Stimulated activated CD8-positive, alpha-beta memory T cell treated with anti-CD3 and anti-CD28 coated beads, Interleukin-7, amount 100 ng/mL, for 1 hour (primary cell): ENCODE measurements at places on chromosomes 1 and 21.

DNA sequence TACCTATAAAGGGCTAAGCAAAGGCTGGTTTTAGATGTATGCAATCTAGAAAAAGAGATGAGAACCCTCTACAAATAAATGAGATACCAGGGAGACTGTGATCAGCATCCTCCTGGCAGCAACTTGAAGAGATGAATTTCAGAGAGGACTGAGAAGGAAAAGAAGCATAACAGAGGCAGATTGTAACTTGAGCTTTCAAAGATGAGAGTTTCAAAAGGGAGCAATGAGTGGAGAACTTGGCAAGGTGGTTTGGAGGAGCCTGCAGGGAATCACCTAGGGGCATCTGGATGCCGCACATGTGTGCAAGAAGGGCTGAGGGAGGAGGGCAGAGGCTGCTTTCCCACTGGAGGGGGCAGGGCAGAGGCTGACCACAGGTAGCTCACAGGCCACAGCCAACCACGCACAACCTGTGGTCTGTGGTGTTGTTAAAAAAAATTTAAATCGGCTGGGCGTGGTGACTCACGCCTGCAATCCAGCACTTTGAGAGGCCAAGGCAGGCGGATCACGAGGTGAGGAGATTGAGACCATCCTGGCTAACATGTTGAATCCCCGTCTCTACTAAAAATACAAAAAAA, 50.2 kb downstream of the PCNX2 start:
- no peak for DNase-seq

GRCh38 chr1:17776426-17776825, 21.3 kb downstream of the ACTL8 start:
- no peak for DNase-seq

DNA sequence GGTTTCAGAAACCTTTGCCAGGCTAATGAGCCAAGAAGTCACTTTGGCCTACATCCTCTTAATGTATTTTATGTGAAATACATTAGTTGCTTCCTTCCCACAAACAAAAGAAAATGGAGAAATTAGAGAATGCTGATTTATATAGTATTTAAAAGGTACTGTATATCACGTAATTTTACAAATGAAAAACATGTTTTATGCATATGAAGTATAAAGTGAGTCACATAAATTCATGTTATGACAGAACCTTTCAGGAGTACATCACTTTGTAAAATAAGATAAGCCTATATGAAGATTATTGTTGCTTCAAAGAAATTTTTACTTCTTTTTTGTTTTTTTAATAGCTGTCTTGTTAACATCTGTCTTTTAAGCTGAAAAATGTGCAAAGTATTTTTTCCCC, 4.6 kb downstream of the DR1 start:
- DNase-seq = no peak

- no peak for DNase-seq
Measured at GRCh38 chr1:213972141-213972540, 15.6 kb upstream of the PROX1 start.
